ENCODE measurements at places on chromosomes 1 and 21. TPM values are rescaled to one million over a fixed set of nuclear protein-coding genes. Genes with fewer than 3 reads are reported as not detected.

Gene F13B
- not detected for total RNA-seq

Gene FOXO6
- total RNA-seq: 0.38 TPM

Gene ERICH3
- total RNA-seq: not detected

Gene LEFTY1
- not detected for total RNA-seq

Gene SESN2
- total RNA-seq: 13.1 TPM

Gene MRPS21
- total RNA-seq: 73.0 TPM

Gene SPRR2G
- not detected for total RNA-seq

Gene ITGB2
- 0.65 TPM for total RNA-seq

GRCh38 chr1:167878372-167879160 is 35.4 kb downstream of the ADCY10 start:
- no peak for DNase-seq

GRCh38 chr1:230632273-230632873 is 9.9 kb upstream of the COG2 start:
- DNase-seq: peak; percentile 15

GRCh38 chr1:44036409-44037139 is 5.3 kb upstream of the SLC6A9 start:
- DNase-seq: peak; percentile 84

DNA sequence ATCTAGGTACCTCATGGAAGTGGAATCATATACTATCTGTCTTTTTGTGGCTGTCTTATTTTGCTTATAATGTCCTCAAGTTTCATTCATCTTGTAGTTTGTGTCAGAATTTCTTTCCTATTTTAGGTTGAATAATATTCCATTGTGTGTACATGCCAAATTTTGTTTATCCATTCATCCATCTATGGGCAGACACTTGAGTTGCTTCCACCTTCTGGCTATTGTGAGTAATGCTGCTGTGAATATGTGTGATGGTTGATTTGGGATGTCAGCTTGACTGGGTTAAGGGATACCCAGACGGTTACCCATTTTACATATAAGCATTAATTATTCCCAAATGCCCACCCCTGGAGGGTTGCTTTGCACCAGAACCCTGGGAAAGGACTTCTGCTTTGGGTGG is 477.5 kb downstream of the PTPRU start:
- no peak for DNase-seq

- peak; percentile 9 for DNase-seq
Observed at GRCh38 chr1:50490640-50491039, 67.4 kb upstream of the DMRTA2 start.

- DNase-seq: no peak
Observed at GRCh38 chr1:172898866-172899265, 151.9 kb downstream of the TNFSF18 start.

GRCh38 chr1:175511496-175511895 is 231.9 kb downstream of the TNR start:
- peak; percentile 75 for DNase-seq

DNA sequence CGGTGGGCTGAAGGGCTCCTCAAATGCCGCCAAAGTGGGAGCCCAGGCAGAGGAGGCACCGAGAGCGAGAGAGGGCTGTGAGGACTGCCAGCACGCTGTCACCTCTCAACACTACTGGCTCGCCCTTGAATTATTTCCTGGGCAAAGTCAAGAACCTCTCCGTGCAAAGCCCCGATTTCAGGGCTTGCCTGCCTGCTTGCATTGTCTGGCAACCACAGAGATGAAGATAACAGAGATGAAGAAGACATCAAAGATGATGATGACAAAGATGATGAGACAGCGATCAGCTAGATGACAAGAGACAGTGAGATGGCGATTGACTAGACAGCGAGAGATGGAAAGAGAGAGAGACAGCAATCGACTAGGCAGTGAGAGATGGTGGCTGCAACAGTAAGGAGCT is 976.5 kb downstream of the ADGRL2 start:
- DNase-seq: no peak

GRCh38 chr1:101566883-101567538 is 330.2 kb downstream of the S1PR1 start:
- DNase-seq: no peak

DNA sequence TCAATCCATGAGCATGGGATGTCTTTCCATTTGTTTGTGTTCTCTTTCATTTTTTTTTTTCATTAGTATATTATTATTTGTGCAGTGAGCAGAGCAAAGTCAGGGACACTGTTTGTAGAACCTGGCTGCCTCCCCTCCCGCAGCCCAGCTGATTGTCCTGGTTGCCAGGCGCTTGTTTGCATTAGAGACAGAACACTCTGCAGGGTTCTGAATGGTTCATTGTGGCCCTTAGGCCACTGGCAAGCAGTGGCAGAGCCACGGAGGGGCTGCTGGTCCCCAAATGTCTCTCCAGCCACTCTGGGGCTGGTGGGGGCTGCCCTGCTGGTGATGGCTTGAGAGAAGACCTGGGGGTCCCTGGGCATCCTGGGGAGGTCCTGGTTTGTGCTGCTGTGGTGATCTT is 29.0 kb downstream of the ETS2 start:
- no peak for DNase-seq

- DNase-seq: no peak
Observed at GRCh38 chr1:229726061-229726460, 100.0 kb downstream of the URB2 start.

DNA sequence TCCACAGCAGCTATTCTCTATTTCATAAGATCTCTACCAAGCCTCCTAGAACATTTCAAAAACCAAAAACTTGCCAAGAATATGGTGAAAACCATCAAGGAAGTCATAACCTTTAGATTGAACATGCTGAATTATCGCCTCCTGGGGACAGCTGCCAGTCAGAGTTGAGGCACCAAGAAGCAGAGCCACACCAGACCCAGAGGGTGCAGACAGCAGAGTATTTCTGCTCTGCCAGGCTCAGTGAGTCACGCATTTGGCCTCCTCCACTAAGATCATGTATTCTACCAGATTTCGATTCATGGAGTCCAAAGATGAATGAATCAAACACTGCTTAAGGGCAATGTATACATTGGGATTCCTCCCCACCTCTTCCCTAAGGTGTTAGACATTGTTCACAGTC is 2.1 kb downstream of the F3 start:
- DNase-seq: no peak

DNA sequence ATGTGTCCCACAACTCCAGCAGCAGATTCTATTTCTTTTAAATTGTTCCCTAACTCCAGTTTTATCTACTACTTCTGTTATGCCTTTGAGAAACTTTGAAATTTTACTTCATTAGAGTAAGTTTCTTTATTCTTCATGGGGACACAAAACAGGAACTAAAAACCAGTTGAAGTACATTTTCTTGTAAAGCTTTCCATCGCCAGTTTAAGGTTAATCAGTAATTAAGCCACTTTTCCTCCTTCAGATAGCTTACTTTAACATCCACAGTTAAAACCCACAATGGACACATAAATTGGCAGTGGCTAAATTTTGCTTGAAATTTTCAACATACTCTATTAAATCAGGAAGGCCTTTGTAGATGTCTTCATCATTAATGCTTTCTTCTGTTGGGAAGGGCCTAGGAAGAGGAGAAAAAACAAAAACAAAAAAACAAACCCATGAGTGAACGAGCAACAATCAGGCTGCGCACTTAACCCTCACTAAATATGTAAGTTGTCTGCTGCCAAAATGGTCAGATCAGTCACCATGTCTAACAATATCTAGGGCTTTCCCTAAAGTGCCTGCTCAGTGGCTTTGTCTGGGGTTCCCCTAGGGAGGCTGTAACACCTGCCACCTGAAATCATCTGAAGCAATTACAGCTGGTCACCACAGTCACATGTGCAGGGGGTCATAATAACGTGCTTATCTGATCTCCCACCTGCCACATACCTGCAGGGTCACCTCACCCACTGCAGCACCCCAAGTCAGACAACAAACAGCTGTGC is 187.9 kb downstream of the VAV3 start:
- no peak for DNase-seq

DNA sequence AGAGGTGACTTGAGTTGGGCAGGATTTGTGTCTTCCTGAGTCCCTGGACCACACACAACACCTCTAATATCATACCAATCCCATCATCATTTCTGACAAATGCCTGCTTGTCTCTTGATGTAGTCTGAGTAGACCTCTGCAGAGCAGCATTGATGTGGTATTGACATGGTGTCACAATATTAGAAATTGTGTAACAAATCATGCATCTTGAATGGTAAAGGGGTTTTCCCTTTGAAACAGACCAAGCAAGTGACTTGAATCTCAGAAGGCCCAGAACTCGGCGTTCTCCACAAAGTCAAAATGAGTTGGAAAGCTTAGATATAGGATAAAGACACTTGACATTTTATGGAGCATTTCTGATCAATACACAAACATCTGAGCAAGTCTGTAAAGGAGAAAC is 72.7 kb upstream of the KIRREL1 start:
- no peak for DNase-seq

- no peak for DNase-seq
Observed at GRCh38 chr1:180802813-180803212, 109.9 kb upstream of the KIAA1614 start.

DNA sequence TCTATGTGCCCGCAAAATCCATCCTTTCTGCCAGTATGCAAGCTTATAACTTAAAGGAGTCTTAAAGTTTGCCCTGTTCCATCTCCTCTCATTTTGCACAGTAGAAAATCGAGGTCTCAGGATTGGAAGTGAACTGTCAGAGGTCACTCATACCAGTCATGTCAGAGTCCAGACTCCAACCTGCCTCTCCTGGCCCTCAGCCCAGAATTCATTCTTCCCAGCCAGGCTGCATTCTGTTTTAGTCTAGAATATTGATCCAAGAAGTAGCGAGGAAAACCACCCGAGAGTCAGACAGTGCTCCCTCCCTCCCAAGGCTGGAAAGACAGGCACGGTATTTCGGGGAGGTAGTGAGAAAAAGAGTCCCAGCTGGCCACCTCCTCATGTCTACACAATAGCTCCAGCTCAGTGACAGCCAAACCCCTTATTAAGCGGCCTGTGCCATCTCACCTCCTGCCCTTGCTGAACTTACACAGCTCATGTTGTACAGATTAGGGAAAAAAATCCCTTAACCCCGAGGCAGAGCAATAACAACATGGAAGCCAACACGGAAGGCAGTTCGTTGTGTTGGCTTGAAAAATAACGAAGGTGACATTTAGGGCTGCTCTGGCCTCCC is 89.4 kb downstream of the OMA1 start:
- no peak for DNase-seq

Measured in endothelial cell of umbilical vein (primary cell).